ENCODE measurements at places on chromosomes 5 and 9.
A peak's percentile ranks its signal among the peaks of the same experiment; 100 is the strongest.

DNA sequence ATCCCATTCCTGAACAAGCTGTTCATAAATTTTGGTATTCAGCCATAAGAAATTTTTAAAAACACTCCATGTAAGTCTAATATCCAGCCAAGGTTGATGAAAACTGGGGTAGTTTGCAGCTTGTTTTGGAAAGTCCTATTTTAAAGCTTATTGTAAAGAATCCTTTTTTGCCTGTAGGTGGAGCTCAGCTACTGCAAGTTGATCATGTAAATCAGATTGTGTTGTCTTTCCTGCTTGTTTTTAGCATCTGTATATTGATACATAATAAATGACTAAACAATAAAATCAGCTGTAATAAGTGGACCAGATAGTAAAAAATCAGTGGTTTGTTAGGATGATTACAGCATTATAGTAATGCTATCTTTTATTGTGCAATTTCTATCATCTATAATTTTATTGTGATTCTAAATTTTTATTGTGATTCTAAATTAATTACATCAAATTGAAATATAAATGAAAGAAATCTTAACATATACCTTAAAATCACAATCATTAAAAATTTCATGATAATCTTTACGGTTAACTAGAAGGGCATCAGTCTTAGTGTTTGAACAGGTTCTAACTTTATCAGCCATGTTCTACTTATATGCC, 42.4 kb downstream of the CWC27 start:
- DNase-seq, result peak; percentile 73

DNA sequence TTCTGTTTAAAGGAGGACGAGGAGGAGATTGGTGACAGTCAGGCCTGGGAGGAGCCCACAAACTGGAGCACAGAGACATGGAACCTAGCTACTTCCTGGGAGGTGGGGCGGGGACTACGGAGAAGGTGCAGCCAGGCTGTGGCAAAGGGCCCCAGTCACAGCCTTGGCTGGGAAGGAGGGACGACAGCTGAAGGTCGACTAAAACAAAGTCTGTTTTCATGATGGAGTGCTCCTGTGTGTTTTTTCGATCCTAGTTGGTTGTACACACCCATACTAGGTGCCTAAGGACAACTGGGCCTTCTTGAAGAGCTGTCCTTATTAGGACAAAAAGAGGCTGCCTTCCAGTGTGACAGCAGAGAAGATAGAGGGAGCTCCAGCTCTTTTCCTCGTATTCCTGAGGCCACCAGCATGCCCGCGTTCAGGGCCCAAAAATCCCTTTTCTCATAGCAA, 2.9 kb downstream of the CCDC107 start:
- no peak for DNase-seq

DNA sequence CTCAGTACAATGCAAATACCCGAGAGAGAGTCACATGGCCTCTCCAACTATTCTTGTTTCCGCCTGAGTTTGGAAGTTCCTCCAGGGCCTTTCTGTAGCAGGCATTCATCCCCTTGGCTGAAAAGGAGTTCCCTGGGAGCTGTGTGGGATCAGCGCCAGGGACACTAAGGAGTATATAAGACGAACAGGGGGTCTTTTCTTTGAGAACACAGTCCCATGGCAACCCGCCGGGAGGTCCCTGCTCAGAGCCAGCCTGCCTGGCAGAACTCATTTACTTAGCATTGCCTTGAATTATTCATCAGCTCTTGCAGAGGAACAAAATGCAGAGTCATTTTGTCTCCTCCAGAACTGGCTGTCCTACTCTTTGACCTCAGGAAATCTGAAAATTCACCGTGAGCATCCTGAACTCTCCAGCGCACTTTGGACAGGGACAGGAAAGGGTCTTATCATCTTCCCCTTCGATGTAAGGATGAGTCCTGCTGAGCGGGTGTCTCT, 120.4 kb upstream of the OSMR start:
- peak; percentile 90 for DNase-seq

DNA sequence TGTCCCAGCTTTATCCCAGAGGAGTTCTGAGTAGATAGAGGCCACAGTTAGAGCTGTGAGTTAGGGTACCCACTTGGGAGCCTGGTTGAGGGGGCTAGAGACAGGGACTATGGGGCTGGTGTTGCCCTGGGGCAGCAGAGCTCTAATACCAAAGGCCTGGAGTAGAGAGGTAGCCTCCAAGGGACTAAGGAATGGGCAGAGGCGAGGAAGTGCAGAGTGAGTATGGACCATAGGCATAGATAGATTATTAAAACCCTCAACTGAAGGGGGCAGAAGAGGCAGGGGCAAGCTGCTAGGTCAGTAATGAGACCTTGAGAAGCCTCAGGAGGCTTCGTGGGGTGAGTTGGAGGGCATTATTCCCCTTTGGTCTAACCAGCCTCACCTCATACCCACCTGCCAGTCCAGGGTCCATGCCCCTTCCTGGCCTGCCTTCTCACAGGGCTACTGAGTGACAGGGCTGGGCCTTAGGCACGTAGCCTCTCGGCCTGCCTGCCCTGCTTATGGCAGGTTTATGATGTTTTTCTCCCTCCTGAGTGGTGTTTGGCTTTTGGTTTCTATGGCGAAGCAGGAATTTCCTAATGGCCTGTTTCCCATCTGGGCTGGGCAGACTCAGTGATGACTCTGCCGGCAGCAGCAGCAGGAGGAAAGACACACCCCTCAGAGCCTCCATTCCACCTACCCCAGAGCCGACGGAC, 8.0 kb downstream of the PDLIM4 start:
- no peak for DNase-seq

DNA sequence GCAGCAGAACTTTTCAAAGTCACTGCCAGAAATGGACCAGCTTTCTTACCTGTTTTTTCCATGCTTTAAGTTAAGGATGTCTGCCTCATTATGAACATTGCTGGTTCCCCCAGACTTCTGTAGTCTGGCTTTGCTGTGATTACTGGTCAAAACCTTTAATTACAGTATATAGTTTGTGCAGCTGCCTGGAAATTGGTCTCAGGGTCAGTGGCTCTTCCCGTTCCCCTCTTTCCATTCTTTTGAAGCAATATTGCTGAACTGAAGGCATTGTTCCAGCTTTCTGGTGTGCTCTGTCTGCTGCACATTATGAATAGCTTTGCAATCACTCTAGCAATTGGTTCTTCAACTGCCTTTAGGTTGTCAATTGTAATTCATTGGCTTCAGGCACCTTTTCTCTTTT, 206.5 kb downstream of the ARL15 start:
- DNase-seq, result no peak

- no peak for DNase-seq
Observed at GRCh38 chr9:103126494-103126893, 131.4 kb downstream of the CYLC2 start.

DNA sequence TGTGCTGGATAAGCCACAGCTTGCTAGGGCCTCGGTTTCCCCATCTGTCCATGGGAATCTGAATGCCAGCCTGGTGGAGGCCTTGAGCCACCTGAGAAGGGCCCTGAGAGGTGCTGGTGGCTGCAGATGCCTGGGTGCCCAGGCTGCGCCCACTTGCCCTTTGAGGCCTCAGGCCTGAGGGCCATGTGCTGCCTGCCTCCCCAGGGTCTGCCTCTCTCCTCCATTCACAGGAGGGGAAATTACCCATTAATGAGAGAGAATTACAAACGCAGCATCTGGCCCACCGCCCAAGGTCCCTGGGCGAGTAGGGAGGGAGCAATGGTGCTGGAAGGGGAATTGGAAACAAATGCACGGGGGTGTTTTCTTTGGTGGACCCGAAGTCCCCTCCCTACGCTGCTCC, 59.6 kb downstream of the BARX1 start:
- no peak for DNase-seq

- no peak for DNase-seq
Observed at GRCh38 chr5:52771343-52772039, 16.2 kb upstream of the ITGA1 start.

GRCh38 chr9:133277467-133277866, 2.5 kb upstream of the ABO start:
- no peak for DNase-seq

DNA sequence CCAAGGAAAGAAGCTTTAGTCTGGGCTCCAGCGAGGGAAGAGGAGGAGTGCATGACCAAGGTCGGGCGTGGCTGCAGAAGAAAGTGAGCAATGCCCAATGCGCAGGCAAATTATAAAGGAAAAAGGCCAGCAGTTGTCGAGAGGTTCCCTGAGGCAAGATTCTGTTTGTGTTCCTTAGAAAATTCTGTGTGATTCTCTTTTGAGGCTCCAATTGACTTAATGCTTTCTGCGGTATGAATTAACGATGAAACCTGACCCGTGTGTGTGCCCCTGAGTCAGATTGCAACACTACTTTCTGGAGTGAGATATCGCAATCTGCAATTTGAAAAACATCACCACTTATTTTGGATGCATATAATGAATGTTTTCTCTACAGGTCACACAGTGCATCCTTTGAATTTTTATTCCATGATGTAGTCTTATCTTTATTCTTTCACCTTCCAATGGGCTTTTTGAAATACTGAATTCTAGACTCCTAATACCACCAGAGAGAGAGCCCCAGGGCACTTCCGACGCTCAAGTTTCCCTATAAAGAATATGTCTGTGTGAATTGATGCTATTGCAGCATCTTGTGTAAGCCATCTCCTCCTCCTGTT, 117.9 kb upstream of the IL6ST start:
- DNase-seq, result no peak

GRCh38 chr9:86563350-86563749, 209.1 kb upstream of the TUT7 start:
- no peak for DNase-seq

- DNase-seq, result no peak
Observed at GRCh38 chr5:14739538-14739937, 75.0 kb downstream of the OTULIN start.

- no peak for DNase-seq
Observed at GRCh38 chr5:139690064-139690802, 42.1 kb downstream of the CXXC5 start.

DNA sequence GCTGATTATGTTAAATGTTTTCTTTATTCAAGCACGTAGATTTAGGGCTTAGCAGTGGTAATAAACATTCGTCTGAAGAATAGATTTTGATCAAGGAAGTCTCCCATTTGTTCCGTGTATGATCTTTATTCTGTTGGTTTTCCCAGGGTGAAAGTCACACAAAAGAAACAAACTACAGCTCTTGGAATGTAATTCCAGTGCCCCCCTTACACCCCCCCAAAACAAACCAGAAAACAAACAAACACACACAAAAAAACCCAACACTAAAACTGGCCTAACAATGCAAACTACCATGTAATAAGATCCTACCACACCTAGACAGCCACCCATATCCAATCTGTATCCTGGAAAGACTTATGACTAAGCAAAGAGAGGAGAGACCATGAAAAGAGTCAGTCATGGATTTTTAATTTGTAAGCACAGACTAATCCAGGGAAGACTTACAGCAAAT, 196.2 kb upstream of the ELL2 start:
- no peak for DNase-seq

DNA sequence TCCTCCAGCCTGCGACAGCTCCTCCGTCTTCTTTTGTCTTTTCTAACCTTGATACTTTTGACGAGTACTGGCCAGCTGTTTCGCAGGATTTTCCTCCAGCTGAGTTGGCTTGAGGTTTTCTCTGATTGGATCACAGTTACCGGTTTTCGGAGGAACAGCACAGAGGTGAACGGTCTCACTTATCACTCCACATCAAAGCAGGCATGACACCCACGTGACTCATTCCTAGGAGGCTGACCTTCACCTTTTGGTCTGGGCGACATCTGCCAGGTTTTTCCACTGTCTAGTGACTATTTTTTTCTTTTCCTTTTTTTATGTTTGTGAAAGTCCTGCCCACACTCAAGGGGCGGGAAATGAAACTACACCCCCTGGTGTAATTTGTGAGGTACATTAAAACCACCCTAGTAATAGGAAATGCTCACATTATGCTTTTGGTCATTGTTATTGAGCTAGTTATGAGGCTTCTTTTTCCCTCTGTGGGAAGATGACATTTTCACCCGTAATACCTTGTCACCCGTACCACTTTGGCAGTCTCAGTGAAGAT, 319.2 kb downstream of the GADD45G start:
- no peak for DNase-seq

- DNase-seq, result no peak
Observed at GRCh38 chr5:77958642-77959330, 182.6 kb upstream of the TBCA start.
